Activated T-cell treated with anti-CD3 and anti-CD28 coated beads for 24 hours (primary cell): ENCODE measurements at places on chromosomes 12 and 14.

- DNase-seq, result no peak
Observed at GRCh38 chr14:79690960-79691359, 520.3 kb downstream of the DIO2 start.

DNA sequence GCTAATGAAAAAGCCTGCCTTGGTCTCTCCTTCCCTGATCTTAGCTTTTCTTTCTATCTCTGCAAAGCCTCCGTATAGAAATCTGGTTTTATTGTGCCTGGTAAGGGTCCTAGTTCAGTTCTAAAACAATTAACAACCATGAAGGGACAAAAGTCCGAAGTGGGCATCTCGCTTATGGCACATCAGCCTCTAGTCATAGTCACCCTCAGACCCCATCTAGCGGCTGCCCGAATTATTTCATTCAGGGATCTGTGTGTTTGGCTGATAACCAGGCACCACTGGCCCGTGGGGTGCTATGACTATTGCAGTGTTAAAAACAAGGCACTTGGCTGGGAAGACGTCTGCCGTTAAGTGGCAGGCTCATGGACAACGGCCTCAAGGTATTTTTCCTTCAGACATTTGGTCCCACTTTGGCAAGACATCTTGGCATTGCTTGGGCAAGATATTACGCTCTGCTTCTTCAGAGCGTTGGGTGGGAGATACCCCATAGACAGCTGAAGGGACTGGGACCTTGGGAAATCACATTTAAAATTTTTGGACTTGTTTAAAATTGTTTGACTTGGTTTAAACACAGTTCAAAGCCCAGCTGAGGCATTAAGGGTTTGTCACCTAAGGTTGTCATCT is 87.1 kb downstream of the SINHCAF start:
- DNase-seq, result peak; percentile 35

DNA sequence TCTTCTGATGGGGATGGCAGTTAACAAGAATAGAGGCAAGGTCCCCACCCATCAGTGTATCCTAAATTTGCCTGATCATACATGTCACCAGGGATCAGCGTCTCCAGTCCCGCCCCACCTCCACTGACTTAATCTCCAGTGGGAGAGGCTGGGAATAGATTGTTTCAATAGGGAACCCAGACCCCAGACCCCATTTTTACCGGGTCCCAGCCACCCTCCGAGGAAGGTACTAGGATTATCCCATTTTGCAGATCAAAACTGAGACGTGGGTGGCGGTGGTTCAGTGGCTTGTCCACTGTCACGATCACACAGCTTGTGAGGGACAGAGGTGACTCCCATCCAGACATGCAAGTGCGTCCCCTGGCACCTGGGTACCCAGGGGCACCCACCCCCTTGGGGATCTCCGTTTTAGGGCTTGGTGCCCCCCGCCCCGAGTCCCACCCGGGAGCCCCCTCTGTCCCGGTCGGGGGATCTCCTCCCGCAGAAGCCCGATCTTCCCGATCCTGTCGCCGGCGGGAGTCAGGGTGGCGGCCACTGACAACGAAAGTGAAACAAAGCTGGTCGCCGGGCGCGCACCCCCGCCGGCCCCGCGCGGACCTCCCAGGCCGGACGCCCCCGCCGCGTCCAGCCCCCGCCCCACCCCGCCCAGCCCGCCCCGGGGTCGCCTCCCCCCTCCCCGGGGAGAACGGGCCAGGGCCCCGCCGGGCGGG is 523 bp downstream of the WSB2 start:
- no peak for DNase-seq

GRCh38 chr14:53564870-53565269 is 391.8 kb downstream of the BMP4 start:
- no peak for DNase-seq

DNA sequence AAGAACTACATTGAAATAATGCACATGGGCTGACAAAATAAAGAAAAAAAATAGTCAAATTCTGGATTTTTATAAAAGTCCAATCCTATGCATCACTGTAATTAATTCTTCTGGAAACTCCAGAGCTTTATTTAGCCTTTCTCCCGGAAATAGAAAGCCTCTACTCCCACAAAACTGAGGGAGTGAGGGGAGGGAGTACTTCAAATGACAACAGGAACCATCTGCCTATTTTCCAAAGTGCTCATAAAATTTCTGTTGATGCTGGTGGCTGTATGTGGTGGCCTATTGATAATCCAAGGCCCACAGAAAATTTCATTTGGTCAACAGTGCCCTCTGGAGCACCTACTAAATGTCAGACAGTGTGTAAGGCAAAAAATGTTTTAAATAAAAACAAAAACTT is 64.6 kb downstream of the KIF21A start:
- no peak for DNase-seq

- DNase-seq, result no peak
Observed at GRCh38 chr14:67319142-67319541, 40.5 kb downstream of the ATP6V1D start.

GRCh38 chr12:4849115-4849541 is 60.6 kb upstream of the KCNA1 start:
- DNase-seq, result no peak

- no peak for DNase-seq
Observed at GRCh38 chr14:64983439-64984310, 3.0 kb upstream of the FNTB start.

GRCh38 chr12:132633398-132633797 is 14.8 kb downstream of the P2RX2 start:
- no peak for DNase-seq

DNA sequence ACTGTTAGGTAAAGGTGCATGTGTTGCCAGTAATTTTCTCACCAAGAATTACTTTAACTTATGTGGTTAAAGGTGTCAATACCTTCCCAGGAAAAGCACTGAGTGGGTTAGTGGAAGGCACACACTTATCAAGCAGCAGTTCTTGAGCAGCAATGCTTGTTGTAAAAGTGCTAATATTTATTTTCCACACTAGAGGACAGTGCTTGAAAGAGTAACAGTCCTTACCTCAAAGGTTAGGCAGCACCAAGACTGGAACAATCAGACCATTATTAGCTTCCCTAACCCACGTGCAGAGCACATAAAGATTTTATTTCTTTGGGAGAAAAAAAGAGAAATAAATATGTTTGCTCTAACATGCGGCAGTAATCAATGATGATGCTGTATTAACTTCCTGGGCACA is 48.8 kb upstream of the KRR1 start:
- DNase-seq, result no peak

DNA sequence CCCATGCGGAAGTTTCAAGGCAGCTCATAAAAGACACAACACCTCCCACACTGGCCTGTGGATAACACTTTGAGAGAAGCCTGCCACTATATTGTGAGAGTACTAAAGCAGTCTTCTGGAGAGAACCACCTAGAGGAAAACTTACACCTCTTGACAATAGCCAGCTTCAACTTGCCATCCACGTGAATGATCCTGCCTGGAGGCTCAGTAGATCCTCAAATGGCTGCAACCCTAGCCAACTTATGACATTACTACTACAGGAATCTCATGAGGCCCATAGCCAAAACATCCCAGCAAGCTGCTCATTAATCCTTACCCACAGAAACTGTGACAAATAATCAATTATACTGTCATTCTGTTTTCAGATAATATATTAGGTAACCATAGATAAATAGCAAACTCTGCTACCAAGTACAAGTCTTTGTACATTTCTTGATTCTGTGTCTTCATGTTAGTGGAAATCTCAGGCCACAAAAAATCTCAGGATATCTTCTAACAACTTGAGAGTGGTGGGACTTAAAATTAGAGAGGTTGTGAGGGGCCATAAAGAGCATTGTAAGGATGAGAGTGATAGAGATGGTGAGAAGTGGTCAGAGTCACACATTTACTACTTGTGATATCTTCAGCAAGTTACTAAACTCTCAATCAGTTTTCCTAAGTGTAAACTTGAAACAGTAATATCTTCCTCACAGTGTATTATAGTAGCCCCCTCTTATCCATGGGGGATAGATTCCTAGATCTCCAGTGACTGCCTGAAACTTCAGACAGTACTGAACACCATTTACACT is 368.0 kb downstream of the C12orf50 start:
- no peak for DNase-seq

- no peak for DNase-seq
Observed at GRCh38 chr12:27282754-27283153, 38.7 kb downstream of the STK38L start.

DNA sequence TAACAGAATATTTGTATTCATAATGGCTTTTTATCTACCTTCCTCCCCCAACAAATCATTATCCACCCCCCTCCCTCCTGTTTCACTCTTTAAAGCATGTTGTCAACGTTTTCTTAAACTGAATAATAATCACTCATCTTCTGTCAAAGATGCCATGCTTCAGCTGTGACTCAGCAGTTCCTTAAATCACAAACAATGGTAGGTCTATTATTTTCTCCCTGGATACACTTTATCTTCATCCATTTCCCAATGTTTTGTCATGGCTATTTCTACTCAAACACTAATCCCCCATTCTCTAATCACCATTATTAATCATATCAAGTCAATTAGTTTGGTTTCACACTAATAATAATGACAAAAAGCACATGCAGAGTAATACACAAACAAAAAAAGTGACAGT is 6.5 kb downstream of the CLEC12B start:
- no peak for DNase-seq

DNA sequence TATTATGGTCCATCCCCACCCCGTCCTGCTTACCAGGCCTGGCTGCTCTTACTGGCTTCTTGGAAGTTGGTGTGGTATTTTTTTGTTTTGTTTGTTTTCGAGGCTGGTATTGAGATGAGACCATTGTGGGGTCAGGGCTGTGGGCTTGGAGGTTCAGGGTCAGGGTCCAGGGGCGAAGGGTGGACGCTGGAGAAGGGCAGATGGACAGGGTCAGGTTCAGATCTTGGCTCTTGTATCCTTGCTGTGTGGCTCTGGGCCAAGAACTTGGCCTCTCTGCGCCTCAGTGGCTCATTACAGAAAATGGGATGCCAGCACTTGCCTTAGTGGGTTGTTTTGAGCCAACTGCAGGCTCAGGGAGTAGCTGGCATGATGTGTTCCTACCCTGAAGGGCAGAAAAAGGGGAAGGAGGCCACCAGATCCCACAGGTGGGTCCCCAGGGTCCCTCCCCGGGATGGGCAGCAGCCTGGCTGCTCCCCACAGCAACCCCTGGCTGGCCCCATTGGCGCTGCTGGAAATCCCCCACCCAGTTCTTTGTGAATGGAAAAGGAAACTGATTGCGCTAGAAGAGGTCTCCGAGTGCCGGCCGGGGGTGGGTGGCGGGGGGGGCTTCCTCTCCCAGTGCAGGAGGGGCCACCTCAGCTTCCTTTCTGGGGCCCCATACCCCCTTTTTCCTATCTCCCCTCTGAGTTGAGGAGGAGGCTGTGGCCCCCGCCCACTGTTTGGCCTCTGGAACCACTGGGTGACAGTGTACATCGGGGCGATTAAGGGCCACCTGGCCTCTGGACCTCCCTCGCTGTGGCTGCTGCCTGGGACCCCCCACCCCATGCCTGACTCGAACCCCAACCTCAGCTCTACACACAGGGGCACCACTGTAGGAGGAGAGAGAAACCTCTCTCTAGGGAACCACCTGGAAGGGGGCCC is 25.0 kb downstream of the SH2B3 start:
- DNase-seq, result peak; percentile 63

- DNase-seq, result no peak
Observed at GRCh38 chr12:13219320-13219719, 22.8 kb downstream of the EMP1 start.

- DNase-seq, result no peak
Observed at GRCh38 chr14:98293576-98293975, 978.4 kb downstream of the BCL11B start.

GRCh38 chr12:25979563-25979962 is 21.1 kb downstream of the RASSF8 start:
- DNase-seq, result no peak
